Cardiac septum (tissue), 1 donor: ENCODE measurements at places on chromosomes 1 and 21. TPM values are rescaled to one million over a fixed set of nuclear protein-coding genes. Genes with fewer than 3 reads are reported as not detected.

GRCh38 chr1:209652121-209652735 is at the start of gene LAMB3:
Gene LAMB3 (minus strand): TSS chr1:209652425. CDS start chr1:209650944, 1,481 bp downstream.
- DNase-seq = no peak

Gene ATP1A2
- total RNA-seq = 147 TPM

GRCh38 chr1:63863145-63863544 is 89.3 kb downstream of the ROR1 start:
- DNase-seq = no peak

DNA sequence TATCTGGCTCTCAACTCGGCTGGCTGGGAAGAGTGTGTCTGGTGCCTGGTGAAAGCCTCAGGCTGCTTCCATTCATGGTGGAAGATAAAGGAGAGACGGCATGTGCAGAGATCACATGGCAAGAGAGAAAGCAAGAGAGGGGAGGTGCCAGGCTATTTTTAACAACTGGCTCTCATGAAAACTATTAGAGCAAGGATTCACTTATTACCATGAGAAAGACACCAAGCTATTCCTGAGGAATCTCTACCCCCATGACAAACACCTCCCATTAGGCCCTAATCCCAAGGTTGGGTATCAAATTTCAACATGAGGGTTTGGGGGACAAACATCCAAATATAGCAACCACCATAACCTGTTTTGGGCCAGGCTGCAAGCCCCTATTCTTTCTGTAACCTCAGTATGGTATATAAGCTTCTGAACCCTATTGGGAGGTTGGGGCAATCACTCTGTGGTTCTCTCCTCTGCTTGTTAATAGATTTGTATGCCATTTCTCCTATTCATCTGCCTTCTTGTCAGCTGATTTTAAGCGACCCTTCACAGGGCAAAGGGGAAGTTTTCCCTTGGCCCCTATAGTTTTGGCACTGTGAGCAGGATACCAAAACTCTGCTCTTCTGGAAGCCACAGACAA is 179.0 kb upstream of the TNR start:
- DNase-seq = no peak

Gene ZBTB8B
- not detected for total RNA-seq

- DNase-seq = no peak
These were observed 16.3 kb upstream of the FOXE3 start for GRCh38 chr1:47399846-47400155.

Gene FOXO6
- total RNA-seq = 2.0 TPM

- no peak for DNase-seq
These were observed 245.3 kb downstream of the PLPP3 start for GRCh38 chr1:56334047-56334446.

DNA sequence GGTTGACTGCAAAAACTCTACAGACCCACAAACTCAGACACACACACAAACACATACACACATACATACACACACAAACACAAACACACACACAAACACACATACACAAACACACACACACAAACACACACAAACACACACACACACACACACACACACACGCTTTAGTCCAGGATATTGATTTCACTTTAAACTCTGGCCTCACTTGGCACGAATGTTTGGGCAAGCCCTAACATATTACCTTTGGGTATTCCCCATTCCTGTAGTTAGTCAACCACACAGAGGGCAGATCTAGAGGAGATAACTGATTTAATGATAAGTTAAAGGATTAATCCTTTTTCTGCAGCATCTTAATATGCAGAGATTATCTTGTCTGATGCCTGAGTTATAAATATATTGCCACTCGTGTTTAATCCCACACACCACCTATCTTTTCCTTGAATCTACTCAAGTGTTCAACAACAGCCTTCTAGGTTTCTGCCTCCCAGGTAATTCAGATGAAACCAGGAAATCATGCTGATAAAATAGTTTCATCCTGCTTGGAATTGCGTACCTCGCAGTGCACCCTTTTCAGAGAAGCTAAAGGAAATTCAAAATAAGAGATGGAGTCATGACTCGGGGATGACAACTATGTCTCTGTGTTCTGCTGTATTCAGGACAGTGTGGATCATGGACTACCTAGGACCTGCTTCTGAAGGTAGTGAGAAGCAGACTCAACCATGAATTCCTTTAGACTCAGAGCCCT is 14.5 kb upstream of the RUNX1 start:
- DNase-seq = no peak

GRCh38 chr1:107195476-107195875 is 54.6 kb downstream of the NTNG1 start:
- no peak for DNase-seq

- DNase-seq = no peak
These were observed 124.8 kb downstream of the NR5A2 start for GRCh38 chr1:200152336-200152735.

DNA sequence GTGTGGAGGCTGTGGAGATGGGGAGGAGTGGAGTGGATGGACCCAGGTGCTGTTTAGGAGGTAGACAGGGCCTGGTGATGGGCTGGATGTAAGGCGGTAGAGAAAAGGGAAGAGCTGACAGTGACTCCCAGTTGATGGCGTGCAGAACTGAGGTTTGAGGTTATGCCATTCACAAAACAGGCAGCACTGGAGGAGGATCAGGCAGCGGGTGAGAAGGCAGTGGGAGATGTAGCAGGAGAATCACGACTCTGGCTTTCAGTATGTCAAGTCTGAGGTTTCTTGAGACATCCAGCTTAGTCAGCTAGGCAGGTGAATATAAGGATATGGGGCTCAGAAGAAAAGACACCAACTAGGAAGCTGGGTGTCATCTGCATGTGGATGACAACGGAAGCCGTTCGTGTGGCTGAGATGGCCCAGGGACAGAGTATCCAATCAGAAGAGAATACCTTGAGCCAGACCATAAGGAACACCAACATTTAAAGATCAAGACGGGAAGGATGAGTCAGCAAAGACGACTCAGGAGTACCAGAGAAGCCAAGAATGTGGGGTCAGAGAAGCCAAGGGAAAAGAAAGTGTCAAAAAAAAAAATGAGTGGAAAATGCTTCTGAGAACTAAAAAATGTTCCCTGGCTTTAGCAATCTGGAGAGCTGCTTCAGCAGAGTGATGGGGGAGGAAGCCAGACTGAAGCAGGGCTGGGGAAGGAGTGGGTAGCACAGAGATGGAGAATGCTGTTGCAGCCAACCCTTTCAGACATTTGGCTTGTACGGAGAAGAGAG is 15.2 kb downstream of the LRRN2 start:
- no peak for DNase-seq

DNA sequence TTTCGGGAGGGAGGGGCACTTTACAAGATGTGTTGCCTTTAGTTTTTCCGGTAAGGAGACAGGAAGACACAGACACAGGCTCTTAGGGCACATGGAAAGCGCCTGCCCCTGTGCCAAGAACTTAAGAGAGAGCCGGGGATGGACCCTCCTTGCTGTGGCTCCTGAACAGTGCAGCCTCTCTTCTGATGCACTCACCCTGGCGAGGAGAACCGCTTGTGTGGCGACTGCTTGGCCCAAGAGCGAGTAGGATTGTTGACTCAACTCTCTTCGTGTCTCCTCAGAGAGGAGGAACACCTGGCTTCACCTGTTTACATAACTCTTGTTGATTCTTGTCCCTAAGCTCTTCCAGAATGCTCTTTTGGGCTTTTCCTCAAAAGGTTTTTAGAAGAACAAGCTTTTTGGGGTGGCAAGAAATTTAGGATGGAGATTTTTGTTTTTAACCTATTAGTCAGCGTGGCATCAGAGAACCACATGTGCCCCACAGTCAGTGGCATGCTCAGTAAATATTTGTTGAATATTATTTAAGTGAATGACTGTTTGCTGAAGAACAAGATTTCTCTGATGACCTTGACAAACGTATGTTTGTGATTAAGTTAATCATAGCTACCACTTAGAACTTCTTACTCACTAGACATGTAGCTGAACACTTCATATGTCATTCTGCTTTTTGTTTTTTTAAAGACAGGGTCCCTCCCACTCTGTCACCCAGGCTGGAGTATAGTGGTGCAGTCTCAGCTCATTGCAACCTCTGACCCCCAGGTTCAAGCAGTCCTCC is 60.6 kb downstream of the NFIA start:
- no peak for DNase-seq

DNA sequence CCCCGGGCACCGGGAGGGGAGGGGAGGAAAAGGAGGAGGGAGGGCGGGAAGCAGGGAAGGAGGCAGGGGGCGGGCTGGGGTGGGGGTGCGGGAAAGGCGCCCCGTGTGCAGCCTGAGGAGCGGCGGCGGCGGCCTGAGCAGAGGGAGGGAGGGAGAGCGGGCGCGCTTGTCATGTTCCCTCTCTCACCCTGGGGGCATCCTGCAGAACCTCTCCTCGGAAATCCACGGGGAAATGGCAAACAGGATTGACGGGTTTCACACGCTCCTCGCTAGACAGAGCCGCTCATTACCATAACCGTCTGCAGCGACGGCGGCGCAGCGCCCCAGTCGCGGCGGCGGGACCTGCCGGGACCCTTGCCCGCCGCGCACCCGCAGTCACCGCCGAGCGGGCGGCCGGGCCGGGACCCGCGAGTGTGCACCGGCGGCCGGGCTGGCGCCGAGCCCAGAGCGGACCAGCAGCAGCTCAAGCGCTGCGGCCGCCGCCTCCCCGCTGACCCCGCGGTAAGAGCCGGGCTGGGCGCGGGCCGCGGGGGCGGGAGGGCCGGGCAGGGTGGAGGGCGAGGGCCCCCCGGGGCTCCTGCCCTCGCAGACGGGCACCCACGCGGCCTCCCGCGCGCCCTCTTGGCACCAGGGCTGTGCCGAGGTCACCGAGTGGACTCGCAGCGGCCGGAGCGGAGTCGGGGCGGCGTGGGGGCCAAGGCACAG is at the start of gene SERTAD4:
TSS of gene SERTAD4 (plus strand) at position 286 of the 705 bp plus-strand sequence. CDS start 5,165 bp downstream, outside the sequence.
- DNase-seq = no peak

GRCh38 chr21:15444118-15444960 is 285.4 kb upstream of the USP25 start:
- DNase-seq = no peak

DNA sequence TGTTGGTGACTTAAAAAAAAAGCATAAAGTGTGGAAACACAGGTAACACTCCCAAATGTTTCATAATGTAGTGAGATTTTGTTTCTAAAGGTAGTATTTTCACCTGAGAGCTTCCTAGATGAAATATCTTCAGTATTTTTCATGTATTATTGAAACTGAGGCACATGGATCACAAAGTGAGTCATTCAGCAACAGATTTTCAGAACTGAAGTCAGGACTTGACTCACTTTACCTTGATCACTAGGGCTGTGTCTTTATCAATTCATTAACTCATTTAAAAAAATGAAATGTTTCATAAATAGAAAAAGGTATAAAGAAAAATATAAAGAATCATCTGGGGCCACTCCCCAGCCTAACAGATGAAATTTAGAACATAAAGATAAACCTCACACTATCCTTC is 66.5 kb upstream of the RCC1 start:
- DNase-seq = no peak

GRCh38 chr1:54028306-54029251 is 10.6 kb upstream of the LDLRAD1 start:
- DNase-seq = no peak

DNA sequence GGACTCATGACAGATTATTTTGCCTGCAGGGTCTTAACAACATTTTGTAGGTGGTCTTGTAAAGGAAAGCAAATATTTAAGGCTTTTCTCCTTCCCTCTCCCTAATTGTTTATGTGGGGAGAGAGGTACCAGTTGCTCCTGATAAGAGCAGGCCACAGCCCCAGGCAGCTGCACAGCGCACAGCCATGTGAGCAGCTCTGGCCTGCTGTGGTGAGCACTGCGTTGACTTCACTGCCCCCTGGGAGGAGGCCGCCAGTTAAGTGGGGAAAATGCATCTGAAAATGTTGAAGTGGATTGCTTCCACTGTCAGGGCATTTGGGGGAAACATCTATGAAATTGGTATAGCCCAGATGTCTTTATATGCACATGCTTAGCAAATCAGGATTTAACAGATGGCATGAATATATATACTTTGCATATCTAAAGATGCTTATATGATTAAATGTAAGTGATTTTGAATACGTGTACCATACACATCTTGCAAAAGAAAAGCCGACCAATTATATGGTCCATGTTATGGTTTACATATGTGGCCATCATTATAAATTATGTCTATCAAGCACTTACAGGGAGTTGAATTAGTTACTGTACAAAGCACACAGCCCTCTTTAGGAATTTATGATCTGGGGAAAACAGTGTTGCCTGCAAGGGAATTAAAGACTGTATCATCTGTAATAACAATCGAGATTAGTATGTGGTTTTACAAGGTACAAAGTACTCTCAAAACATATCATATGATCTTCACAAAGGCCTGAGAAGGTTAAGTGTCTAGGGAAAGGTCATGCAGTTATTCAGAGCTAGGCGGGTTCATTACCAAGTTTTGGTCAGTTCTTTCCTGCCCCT is 132.1 kb downstream of the RHOU start:
- DNase-seq = no peak

Gene EPHA2
- total RNA-seq = 26.1 TPM

DNA sequence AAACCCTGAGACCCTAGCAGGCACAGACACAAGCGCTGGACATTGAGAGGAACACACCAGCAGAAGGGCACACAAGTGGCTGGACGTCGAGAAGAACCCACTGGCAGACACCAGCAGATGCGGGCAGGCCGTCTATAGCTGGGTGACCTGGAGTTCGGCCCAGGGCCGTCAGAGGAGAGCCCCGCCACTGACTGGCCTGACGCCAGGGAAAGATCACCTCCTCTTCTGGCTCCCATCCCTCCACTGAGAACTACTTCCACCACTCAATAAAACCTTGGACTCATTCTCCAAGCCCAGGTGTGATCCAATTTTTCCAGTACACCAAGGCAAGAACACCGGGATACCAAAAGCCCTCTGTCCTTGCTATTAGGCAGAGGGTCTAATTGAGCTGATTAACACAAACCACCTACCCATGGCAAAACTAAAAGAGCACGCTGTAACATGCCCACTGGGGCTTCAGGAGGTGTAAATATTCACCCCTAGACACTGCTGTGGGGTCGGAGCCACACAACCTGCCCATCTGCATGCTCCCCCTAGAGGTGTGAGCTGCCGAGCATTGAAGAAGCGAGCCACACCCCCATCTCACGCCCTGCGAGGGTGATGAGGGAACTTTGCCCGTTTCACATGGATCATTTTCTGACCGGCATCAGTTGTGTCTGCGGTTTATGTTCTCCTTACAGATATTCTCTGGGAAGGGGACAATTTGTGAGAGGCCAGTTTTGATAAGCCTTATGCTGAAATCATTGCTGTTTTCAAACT is 104.8 kb downstream of the HLX start:
- DNase-seq = no peak

- DNase-seq = no peak
These were observed 53.8 kb upstream of the HPDL start for GRCh38 chr1:45272913-45273371.

DNA sequence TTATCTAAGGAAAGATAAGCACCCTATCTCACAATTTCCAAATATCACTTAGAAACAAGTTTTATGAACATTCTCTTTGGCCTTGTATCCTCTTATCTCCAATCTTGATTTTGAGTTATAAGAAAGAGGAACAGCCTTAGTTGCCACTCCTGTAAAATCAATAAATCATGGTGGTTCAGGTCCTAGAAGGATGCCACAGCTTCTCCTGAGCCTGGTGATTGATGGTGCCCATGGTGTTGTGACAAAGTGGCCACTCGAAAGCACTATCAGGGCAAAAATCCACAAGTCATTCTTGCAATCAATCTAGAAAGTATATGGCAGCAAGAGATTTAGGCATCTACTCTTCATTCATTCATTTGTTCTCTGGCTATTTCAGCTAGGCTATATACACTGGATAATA is 27.8 kb downstream of the GBP6 start:
- DNase-seq = no peak

GRCh38 chr1:117615474-117615873 is 9.6 kb downstream of the TENT5C start:
- DNase-seq = no peak

- no peak for DNase-seq
These were observed 5.8 kb upstream of the FAM167B start for GRCh38 chr1:32241001-32241763.

GRCh38 chr1:54475357-54475881 is 69.2 kb upstream of the SSBP3 start:
- DNase-seq = no peak

- no peak for DNase-seq
These were observed 40.6 kb downstream of the NVL start for GRCh38 chr1:224289396-224289795.
